ENCODE measurements at places on chromosomes 12 and 14.

- no peak for DNase-seq
Measured at GRCh38 chr12:53180931-53181645, 363 bp upstream of the CSAD start.

DNA sequence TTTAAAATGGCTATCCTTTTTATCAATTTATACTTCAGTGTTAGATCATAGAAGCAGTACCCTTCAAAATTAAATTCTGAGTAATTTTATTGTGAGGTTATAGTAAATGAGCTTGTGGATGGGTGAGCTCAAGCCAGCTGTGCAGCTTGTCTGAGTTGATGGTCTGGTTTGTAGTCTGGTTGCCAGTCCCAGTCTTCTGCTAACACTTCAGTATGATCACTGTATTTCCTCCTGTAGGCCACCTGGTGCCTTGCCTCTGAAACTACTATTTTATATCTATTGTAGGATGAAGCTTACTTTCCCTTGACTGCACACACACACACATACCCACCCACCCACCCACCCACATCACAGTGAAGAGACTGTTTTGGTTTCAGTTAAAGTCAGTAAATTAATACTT, 496.4 kb downstream of the PCNX1 start:
- no peak for DNase-seq

GRCh38 chr12:66047411-66048021, 83.0 kb downstream of the LLPH start:
- DNase-seq, result no peak

DNA sequence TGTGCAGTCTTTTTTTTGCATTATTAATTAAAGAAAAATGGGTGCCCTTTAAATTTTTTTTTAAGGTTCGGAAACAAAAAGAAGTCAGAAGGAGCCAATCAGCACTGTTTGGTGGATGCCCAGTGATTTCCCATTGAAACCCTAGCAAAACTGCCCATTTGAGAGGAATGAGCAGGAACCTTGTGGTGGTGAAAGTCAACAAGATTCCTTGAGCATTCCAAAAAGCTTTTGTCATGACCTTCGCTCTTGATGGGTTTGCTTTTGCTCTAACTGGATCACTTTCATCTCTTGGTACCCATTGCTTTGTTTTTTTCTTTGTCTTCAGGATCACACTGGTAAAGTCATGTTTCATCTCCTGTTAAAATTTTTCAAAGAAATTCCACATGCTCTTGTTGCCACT, 54.1 kb downstream of the ADIPOR2 start:
- no peak for DNase-seq

- DNase-seq, result no peak
Measured at GRCh38 chr12:19709889-19710288, 270.6 kb downstream of the AEBP2 start.

DNA sequence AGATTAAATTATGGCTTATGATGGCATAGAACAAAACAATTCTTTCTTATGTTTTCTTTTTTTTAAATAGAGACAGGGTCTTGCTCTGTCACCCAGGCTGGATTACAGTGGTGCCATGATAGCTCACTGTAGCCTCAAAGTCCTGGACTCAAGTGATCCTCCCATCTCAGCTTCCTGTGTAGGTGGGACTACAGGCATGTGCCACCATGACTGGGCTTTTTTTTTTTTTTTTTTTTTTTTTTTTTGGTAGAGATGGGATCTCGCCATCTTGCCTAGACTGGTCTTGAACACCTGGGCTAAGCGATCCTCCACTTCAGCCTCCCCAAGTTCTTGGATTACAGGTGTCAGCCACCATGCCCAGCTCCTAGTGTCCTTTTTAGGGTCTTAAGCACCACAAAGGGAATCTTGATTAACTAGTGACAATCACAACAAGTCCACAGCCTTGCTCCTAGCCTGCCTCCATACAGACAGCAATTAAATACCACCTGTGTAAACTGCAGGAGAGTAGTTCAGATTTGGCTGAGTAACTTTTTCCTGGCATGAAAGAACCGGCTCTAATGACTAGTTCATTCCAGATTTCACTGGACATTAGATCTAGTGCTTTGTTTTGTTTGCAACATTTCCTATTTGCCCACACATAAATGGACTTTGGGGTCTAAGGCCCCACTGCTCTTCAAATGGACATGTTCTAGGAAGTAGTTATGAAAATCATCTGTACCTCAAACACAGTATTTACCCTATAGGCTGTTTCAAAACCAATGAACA, 61.6 kb downstream of the SH2B3 start:
- peak; percentile 2 for DNase-seq

DNA sequence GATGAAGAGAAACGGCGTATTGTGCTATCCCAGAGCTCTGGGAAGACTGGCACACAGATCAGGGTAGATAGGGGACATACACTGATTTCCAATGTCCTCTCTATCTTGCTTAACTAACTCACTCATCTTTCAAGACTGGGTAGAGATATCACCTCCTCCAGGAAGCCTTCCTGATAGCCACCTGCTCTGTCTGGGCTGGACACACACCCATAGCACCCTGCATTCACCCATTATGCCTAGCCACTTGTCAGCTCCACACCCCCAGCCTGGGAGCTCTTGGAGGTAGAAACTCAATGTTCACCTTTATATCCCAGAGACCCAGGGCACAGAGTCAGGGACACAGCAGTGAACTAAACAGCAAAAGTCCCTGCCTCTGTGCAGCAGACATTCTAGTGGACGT, 52.0 kb downstream of the ACTN1 start:
- no peak for DNase-seq

DNA sequence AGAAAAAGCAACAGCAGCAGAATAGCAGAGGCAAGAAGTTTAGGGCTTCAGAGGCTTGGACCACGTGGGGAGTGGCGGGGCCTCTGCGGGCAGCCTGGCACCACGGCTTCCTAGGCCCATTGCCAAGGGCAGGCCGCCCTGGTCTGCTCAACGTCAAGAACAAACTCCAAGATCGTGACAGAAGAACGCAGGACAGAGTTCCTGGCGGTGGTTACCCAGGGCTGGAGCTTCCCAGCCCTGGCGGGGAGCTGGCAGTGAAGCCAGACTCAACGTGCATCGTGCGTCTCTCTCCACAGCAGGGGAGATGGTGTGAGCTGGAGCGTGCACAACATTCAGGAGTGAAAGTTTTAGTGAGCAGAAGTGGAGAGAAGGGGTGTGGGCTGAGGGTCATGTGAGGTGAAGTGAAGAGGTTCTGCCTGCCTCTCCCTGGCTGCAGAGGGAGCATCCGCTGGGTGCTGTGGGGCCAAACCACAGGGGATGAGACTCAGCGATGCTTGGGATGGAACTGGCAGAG, 13.9 kb upstream of the CACNA2D4 start:
- no peak for DNase-seq

- no peak for DNase-seq
Measured at GRCh38 chr12:52434760-52435530, 774 bp upstream of the KRT75 start.

DNA sequence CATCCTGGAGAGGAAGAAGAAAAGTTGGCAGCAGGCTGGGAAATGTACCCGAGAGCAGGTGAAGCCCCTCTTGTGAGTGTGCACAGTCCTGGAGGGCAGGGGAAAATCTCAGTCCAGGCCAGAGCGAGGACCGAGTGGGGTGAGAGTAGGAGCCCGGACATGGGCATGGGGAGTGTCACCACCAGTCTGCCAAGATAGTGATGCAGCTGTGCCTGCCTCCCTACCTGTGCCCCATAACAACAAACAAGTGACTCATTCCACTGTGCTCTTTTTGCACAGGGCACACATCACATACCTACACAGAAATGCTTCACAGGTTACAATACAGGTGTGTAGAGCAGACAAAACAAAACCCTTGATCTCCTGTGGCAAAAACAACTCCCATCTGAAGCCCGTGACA, 205.9 kb upstream of the PELI2 start:
- no peak for DNase-seq

GRCh38 chr12:6996040-6996441, 22.2 kb downstream of the LPCAT3 start:
- no peak for DNase-seq

DNA sequence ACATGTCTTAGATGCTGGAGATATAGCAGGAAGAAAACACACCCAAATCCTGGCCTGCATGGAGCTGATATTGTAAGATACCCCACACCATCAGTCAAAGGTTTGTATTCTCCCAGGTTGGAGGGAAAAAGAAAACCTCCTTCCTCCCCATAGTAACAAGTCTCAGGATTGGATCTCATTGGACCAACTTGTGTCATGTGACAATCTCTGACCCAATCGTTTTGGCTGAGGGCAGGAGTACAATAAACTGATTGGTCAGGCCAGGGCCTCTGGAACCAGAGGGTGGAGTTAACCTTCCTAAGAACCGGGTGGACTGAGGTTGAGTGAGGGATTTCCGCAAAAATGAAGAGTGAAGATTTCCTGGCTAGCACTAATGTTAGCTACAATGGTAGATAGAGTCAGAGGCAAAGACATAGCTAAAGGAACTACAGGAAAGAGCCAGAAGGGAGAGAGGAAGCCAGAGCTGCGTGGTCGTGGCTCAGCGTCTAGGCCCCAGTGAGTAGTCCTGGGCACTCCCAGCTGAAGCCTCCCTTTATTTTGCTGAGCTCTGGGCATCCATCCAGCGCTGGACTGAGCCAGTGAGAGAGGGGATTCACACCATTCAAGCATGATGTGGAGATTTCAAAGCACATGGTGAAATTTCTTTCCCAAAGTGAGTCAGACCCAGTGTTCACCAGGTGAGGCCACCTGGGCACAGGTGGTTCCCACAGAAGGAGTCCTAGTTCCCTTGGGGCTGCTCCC, 219.9 kb downstream of the AACS start:
- DNase-seq, result no peak

DNA sequence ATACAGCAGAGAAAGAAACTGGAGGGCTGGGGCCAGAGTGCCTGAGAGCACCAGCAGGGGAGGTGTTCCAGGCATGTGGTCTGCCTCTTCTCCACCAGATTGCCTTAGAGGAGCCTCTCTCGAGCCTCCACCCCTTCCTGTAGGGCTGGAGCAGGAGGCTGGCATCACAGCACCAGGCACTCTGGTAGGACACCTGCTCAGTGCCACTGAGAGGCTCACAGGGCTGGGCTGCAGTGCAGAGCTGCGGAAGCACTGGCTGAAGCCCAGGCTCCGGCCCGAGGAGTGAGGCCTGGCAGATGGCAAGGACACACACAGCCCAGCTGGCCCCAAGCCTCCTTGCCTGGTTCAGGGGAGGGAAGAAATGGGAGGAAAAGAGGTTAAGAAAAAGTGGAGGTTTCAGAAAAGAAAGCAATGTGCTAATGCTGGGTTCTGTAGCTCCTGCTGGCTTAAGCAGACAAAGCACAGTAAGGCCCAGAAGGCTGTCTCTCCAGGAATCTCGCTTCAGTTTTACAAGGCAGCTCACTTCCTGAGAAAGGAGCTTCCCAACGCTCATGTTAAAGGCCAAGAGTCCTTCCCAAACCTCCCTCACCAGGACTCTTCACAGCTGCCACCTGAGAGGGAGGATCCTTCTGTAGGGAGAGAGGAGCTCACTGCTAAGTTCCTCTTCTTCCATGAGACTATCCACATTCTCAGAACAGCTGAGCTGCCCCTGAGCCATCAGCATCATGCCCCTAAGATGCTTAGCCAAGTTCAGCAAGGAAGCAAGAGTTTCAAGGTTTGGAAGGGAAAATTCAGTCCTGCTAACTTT, 23.8 kb downstream of the SPTB start:
- peak; percentile 73 for DNase-seq

GRCh38 chr12:109523071-109523470, 45.6 kb downstream of the UBE3B start:
- DNase-seq, result peak; percentile 61

All from NCI-H2029 treated with DMSO at 0.1 percent for 48 hours (cell line).